Fibroblast of pulmonary artery (primary cell): ENCODE measurements at places on chromosomes 12 and 14.

- DNase-seq, result no peak
Observed at GRCh38 chr14:68103853-68104252, 284.3 kb downstream of the RAD51B start.

- DNase-seq, result no peak
Observed at GRCh38 chr12:53214687-53215455, 7.8 kb upstream of the ITGB7 start.

DNA sequence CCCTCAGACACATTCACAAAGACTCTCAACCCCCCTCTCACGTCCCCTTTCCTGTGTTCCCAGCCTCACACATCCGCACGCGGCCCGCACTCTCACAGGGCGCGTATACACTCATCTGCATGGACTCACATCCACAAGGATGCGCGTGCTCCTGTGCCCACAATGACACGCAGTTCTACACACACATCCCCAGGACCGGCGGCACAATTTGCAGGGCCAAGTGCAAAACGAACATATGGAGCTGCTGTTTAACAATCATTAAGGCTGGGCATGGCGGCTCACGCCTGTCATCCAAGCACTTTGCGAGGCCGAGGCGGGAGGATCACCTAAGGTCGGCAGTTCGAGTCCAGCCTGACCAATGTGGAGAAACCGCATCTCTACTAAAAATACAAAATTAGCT, 36.4 kb upstream of the EML1 start:
- no peak for DNase-seq

- no peak for DNase-seq
Observed at GRCh38 chr12:67428431-67428830, 159.3 kb downstream of the CAND1 start.

DNA sequence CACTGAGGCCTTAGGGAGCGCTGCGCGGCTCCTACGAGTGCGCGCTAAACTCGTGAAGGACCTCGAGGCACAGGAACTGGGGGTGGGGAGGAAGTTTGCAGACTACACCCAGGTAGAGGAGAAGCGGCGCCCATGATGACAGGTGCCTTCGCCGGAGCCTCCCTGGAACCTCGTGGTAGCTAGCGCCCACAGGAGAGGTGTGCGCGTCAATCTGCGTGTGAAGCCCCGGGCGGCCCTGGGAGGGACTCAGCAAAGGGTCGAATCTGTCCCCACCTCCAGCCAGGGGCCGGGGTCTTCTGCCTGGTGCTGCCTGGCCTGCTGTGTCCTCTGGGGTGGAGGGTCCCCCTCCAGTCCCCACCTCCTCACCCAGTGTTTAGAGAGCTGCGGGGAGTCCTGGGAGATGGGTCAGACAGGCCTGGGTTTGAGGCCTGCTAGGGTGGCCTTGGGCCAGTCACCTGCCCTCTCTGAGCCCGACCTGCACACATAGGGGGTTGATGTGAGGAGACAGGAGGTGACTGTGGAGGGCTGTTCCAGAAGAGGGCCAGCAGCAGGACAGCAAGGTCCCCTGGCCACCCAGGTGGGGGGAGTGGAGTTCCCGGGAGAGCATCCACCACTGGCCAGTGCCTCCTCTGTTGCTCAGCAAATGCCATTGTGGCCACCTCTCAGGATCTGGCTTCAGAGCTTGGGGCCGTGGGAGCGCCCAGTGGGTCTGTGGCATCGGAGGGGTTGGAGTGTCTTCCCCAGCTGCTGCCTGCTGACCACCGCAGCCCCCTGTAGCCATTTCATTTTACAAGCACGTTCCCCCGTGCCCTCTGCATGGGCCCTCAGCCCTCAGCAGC, 20.2 kb upstream of the KIF26A start:
- DNase-seq, result no peak

GRCh38 chr14:89409961-89410360, 7.1 kb downstream of the FOXN3 start:
- DNase-seq, result no peak

DNA sequence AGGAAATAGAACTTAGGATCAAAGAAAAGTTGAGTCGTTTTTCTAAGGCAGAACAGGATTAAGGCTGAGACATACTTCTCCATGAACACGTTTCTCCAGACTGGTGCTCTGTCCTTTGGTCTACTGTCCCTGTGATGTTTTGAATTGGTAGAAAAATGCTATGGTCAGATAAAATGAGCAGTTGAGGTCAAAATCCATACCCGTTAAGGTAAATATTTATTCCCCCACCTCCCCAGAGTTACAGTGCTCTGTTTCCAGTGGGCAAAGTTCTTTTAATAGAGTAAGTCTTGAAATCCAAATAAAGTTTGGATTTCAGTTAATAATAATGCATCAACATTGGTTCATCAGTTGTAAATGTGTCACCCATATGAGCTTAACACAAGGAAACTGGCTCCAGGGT, 74.5 kb downstream of the PTHLH start:
- DNase-seq, result no peak

- no peak for DNase-seq
Observed at GRCh38 chr12:62882140-62882539, 52.8 kb downstream of the PPM1H start.

DNA sequence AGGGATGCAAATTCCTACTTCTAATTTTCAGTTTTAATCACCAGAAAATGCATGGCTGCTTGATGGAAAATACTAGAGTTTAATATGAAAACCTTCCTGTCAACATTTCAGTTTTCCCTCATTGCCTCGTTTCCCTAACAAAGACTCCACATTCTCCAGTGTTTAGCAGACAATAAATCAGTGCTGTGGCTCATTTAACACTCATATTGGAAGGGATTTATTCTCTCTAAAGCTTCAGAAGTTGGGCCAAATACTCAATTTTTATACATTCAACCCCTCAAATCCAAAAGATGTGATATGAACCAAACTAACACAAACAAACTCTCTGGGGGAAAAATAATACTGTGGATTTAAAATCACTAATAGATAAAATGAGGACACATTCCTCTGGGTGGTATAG, 482.5 kb downstream of the FLRT2 start:
- no peak for DNase-seq

DNA sequence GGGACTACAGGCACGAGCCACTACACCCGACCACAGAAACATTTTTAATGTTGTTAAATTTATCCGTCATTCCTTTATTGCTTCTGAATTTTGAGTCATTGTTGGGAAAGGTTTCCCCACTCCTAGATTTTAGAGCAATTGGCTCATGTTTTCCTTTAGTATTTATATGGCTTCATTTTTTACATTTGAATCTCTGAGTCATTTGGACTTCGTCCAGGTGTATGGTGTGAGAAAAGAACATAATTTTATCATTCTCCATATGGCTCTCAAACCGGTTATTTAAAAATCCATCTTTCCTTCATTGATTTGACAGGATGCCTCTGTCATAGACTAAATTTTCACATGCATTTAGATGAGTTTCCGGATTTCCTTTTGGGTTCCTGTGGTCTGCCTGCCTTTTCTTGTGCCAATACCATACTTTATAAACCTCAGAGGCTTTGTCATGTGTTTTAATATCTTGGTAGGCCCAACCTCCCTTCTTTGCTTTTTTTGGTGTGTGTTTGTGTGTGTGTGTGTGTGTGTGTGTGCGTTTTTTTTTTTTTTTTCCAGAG, 30.9 kb downstream of the LRTM2 start:
- DNase-seq, result peak; percentile 67
